ENCODE measurements at places on chromosomes 6 and 20.

DNA sequence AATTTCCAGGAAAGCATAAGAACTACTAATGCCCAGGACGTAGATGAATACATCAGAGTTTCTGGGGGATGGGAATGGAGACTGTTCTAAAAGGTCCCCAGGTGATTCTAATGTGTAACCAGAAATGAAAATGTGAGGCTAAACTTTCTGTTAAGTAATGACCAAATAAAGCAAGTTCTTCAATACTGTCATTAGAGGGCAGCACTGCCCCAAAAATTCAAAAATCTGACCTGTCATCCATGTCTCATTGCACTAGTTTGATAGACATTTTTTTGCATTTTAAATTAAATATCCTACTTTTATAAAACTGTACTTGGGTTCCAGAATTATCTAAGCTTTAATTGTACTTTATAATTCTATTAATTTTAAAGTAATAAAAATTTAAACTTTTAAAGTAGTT is 94.9 kb downstream of the RFX6 start:
- peak; percentile 10 for DNase-seq

- no peak for DNase-seq
These were observed 13.0 kb downstream of the UCKL1 start for GRCh38 chr20:63942969-63943807.

DNA sequence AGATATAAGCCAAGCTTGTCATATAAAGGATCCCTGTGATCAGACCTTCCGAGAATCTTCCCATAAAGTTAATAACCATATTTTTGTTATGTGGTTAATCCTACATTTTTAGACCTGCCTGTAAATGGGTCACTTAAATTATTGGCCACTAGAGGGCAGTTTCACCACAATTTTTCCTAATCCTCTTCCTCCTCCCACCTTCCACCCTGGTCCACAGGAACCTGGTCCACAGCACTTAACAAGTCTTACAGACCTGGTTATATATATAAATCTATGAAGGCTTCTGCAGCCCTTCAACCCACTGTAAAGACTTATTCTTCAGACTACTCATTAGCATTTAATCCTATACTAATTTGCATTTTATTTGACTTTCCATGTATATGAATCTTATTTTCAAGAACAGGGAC is 28.3 kb downstream of the MRS2 start:
- DNase-seq = peak; percentile 42

DNA sequence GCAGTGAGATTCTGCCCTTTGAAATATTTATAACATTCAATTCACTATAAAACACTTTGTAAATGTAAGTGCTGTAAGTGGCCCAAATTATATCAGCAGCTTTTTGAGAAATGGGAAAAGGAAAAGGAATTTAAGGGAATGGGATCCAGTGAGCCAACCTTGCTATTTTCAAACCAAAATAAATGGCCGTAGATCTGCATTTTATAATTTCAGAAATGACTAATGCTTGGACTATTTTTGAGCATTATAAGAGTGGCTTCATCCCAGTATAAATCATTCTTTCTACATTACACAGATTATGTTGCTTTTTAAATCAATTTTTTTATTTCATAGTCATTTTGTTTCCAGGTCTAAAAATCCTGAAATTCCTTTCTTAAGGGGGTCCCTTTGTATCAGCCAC is 49.2 kb downstream of the ANKRD6 start:
- DNase-seq = no peak

DNA sequence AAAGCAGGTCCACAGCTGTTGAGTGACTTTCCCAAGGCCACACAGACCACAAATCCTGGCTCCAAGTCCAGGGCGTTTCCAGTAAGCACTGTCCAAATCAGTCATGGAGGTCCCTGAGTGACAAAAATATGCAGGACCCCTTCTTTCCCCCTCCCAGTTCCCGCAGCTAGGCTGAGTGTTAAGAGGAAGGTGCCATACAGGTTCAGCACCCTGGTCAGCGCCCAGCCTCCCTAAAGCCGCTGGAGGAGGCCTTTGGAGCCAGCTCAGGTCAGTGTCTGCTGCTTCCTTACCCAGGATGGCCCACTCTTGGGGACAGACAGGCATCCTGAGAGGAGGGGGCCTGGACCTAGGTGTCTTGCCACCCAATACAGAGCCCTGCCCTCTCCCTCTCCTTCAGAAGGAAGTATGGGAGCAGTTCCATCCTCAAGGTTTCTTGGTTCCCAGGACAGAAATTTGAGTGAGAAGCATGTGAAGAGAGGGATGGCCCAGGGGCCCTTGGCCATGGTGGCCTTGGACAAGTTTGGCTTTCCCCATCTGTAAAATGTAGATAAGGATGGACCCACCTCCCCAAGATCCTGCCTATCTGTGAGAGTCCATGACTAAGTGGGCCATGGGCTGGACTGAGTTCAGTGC is 13.2 kb downstream of the TMEM74B start:
- peak; percentile 4 for DNase-seq

- no peak for DNase-seq
These were observed 57.2 kb upstream of the F13A1 start for GRCh38 chr6:6377621-6378020.

- DNase-seq = peak; percentile 38
These were observed 5.6 kb upstream of the ANKRD60 start for GRCh38 chr20:58233881-58234528.

DNA sequence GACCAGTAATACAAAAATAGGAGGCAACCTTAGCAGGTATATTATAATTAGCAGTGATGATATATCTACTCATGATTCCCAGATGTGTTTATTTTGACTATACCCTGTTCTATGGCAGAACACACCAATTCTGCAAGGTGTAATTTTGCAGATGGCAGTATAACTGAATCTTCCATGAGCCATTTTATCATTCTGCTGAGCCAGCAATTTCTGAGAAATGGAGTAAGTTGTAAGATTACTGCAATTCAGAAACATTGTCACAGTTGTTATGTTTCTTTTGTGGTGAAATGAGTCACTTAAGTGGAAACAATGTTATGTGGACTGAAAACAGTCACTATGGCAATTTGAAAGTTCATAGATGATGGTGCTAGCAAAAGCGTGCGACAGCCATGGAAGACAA is 63.7 kb upstream of the RIMS1 start:
- no peak for DNase-seq

- no peak for DNase-seq
These were observed 18.3 kb downstream of the CHRNA4 start for GRCh38 chr20:63342561-63343459.

DNA sequence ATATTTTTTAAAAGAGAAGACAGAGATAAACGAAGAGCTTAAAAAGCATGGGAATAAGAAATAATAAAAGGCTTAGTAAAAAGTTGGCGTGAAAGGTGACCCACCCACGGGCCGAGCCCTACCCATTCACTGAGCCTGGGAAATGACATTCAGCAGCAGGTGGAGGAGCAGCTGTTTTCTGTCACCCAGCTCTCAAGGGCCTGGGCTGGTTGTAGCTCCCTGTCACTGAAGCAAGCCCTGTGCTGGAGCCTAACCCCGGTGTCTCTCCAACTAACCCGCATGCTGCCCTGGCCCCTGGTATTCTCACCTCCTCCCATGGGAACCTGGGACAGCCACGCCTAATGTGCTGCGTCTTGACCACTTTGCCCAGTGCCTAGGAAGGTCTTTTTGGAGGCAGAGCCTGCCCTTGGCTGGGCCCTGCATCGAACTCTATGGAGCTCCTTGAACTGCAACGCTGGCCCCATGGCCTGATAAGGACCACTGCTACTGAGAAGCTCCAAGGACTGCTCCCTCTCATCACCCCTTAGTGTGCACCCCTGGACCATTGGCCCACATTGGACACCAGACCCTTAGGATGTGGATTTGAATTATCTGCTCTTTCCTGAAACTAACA is 68.8 kb upstream of the IYD start:
- DNase-seq = no peak

DNA sequence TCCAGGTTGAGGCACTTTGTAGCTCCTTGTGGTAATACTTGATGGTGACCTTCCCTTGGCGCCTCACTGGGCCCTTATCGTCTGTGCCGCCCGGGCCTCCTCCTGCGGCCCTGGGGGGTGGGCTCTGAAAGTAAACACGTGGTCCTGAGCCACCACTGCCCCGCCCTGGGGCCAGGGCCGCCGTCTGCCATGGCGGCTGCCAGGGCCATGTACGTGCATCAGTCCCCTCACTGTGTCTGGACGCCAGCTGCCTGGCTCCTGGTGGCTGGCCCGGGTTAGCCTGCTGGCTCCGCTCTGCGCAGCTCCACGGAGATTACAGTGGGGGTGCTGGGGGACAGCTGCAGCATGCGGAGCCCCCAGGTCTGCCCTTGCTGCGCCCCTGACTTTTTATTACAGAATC is 81.8 kb upstream of the CENPW start:
- no peak for DNase-seq

GRCh38 chr6:41488433-41489119 is 57.6 kb upstream of the FOXP4 start:
- DNase-seq = no peak

- DNase-seq = no peak
These were observed 9.7 kb upstream of the MAFB start for GRCh38 chr20:40698744-40699143.

DNA sequence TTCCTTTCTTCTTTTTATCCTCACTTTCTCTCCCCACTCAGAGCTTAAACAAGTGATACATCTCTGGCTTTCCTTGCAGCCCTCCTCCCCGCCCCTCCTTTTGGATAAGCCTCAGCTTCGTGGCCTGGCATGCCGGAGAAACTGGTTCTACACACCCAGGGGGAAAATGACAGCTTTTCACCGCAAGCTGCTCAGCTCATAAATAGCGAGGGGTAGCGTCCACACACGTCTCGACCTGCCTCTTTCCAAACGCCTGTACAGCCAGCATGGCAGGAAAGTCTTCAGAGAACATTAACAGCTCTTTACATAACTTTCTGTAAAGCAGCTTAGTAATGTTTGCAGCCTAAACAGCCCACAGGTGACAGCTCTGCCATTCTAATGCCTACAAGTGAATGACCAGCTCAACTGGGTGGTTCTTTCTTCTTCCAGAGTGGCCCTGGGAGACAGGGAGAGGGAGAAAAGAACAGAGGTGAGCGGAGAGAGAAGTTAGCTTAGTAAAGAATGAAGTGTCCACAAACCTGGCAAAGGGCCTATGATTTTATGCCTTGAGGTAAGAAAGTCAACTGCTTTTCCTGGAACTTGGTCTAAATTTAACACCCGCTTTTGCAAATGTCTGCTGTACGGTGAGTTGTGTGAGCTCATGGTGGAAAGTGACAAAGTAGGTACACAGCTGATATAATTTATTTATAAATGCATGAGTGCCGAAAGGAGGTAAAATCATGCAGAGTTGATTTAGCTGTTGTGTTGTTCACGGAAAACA is 251.5 kb downstream of the TFAP2A start:
- DNase-seq = no peak

DNA sequence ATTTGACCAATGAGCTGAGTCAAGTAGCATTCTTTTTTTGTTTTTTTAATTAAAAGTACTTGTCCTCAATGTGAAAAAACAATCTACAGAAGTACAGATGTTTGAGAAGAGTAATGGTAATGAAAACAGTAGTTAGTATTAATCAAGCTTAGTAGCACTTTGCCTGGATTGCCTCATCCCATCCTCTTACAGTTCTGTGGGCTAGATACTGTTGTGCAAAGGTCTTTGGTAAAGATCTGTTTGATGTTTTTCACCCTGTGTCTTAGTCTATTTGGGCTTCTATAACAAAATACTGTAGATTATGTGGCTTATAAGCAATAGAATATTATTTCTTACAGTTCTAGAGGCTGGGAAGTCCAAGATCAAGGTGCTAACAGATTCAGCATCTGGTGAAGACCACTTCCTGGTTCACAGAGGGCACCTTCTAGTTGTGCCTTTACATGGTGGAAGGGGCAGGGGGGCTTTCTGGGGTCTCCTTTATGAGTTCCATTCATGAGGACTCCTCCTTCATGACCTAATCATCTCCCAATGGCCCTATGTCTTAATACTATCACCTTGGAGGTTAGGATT is 84.3 kb downstream of the SHLD1 start:
- no peak for DNase-seq

DNA sequence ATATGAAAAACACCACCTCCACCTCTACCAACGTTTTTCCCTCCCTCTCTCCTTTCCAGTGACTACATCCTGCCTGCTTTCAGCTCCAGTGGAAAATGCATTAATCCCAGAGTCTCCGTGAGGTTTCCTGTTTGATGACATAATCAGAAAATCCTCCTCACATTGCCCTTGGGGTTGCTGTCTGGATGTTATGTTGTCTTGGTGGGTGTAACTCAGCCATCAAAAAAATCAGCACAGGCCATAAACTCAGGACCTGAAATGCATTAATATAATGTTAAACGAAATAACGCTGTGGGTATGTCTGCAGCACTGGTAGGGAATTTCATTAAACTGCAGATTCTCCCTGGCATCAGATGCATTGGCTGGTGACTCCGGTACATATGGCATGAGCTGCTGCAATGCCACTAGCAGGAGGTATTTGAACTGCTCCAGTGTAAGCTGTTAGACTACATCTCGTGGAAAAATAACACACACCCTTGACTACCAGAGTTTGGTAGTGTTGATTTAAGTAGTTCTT is 297.8 kb downstream of the PRL start:
- DNase-seq = no peak

- DNase-seq = peak; percentile 87
These were observed 176.6 kb upstream of the TAB2 start for GRCh38 chr6:149140910-149141290.

- no peak for DNase-seq
These were observed 914 bp downstream of the TREM2 start for GRCh38 chr6:41161851-41162552.

DNA sequence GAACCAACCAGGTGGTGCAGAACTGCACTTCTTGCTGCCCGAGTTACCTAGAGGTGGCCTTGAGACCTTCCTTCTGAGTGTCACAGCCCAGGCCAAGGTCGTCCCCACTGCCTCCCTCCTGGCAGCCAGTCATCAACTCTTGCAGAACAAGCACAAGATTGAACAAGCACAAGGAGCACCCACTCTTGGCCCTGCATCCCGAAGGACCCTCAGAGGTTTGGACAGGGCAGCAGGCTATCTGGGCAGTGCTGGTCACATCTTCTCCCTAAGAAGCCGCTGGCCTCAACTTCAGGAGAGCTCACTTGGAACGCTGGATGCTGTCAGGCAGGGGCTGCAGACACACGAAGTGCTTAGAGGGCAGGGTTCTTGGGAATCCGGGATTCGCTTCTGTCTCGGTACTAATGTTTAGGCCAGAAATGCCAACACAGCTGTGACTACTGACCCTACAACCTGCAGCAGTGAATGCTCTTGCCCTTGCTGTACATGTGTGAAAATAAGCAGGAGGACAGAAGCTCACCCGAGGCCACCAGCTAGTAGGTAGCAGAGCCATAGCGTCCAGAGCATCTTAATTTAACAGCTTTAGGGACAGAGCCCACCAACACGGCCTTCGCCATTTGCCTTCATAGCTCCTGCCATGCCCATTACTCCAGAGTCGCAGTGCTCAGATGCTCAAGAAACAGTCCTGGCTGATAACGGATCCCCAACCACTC is 4.0 kb upstream of the ACSS1 start:
- no peak for DNase-seq

DNA sequence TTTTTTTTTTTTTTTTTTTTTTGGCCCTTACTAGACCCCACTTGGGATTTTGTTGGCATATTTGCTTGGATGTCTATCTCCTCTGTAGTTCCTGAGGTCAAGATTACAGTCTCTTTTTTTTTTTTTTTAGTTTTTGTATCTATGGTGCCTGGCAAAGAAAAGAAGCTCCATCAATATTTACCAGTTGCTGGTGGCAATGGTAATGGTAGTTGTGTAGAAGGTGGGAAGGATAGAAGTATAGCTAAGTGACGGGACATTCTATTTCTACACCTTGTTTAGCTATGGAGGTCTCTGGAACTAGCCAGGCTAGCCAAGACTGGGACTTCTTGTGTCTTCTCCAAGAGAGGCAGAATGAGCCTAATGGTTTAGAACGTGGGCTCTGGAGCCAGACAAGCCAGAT is 42.2 kb upstream of the TNFAIP3 start:
- no peak for DNase-seq
